Activated T-helper 1 cell treated with Interleukin-2 at 50 U/mL for 16 hours (primary cell): ENCODE measurements at places on chromosomes 13 and 19.
A peak's percentile ranks its signal among the peaks of the same experiment; 100 is the strongest.

DNA sequence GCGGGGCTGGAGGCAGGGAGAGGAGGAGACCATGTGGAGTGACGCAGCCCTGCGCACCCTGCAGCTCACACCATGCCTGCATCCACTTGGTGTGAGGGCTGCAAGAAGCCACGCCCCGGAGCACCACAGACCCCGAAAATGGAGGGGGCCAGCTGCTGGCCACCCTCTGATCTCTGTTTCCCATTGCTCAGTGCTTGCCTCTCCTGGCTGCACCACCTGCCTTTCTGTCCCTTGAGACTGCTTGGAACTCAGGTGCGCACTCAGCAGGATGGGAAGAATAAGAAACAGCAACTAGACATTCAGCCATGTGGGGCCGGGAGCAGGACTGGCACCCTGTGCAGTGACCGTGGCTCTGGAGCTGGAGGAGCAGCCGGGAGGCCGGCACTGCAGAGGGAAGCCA is 64.0 kb downstream of the ANKRD10 start:
- no peak for DNase-seq

DNA sequence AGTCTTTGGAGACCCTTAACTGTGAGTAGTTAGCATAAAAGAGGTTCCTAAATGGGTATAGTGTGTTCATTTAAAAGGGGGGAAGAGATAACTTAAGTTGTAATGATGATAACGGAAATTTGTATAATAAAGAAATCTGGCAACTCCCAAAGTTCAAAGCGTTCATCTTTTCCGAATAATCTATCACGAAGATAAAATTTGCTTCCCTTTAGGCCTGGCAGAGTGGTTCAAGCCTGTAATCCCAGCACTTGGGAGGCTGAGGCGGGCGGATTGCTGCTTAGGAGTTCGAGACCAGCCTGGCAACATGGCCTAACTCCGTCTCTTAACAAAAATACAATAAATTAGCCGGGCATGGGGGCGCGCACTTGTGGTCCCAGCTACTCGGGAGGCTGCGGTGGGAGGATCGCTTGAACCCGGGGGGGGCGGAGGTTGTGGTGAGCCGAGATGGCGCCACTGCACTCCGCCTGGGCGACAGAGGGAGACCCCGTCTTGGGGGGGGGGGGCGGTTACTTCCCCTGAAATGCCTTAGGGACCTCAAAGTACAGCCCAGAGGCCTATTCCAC is 934 bp downstream of the N4BP2L2 start:
- peak; percentile 7 for DNase-seq

DNA sequence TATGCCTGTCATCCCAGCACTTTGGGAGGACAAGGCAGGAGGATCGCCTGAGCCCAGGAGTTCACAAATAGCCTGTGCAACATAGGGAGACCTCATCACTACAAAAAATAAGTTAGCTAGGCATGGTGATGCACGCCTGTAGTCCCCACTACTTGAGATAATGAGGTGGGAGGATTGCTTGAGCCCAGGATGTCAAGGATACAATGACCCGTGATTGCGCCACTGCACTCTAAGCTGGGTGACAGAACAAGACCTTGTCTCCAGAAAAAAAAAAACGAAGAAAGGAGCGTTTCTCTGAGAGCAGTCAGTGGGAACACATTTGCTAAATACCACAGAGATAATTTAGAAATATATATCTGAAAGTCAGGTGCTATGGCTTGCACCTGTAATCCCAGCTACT is 11.9 kb downstream of the CDADC1 start:
- no peak for DNase-seq

- no peak for DNase-seq
Observed at GRCh38 chr13:52921194-52921593, 72.8 kb upstream of the PCDH8 start.

DNA sequence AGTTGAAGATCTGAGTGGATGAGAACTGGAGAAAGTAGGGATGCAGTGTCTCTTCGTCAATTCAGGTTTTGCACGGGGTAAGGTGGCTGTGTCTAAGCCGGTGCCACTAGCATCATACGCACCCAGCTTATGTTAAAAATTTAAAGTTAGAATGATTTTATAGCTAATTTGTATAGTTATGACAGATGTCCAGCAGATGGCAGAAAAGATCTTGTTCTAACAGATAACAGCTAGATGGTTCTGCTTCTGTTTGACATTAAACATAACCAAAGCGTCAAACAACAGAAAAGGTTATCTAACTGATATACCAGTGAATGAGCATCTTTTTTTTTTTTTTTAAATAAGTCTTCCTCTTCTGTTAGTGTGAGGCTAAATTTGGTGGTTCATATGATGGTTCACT is 18.8 kb upstream of the EDDM13 start:
- DNase-seq, result no peak

- no peak for DNase-seq
Observed at GRCh38 chr13:97414392-97414791, 19.6 kb upstream of the RAP2A start.

GRCh38 chr19:461721-462551 is 1.1 kb upstream of the SHC2 start:
- DNase-seq, result no peak

DNA sequence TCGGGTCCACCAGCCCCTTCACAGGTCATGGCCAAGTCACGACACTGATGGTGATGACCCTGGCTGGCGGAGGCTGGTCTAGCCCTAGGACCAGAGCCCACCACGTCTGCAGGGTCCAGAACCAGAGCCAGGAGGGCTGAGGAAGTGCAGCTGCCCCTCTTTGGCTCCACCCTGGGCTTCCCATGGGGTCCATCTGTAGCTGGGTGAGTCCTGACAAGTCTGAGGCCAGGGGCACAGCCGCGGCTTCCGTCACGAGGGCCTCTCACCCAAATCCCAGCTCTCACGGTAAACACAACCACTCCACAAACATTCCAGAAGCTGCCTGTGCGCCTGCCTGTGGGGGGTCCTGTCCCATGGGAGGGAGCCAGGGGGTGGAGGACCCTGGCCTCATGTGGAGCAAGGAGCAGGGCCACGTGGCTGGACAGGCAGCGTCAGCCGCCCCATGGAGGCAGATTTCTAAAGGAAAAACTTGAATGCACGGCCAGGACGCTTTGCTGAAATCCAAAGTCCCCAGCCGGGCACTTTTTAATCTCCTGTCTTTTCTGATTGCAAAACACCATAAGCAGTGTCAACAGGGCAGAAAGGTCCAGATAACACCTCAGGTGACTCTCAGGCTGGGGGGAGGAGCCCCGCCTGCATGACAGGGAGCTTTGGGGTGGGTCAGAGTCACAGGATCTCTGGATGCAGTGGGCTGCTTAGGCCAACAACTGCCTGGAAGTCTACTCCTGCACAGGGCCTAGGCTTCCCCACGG is 29.9 kb downstream of the CEBPG start:
- DNase-seq, result no peak

DNA sequence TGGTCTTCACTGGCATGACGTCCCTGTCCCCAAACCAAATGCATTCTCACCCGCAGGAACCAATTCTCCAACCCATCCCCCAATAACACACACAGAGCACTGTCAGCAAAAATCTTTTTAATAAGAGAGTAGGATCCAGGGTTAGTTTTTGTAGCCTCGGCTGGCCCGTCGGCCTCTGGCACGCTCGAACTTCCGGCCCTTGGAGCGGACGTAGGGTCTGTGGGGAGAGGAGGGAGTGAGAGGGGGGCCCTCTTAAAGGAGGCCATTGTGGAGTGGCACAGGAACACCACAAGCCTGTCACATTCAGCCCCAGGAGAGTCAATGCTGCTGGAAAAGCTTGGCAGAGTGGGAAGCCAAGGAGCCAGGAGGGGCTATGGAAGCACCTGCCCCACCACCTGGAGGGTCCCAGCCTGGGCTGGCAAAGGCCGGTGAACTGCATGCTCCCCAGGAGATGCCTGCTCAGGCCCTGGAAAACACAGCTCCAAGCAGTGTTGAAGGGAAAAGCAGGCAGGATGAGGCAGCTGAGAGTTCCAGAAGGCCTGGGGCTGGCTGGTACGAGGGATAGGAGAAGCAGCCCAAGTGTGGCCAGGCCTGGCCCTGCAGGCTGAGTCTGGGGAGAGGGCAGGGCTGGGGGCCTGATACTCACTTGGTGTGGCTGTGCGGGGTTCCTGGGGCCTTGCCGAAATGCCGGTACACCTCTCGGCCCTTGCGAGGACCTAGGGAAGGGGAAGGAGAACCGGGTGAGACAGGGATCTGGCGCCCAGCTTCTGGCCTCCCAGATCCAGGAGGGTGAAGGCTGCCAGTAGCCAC is 560 bp upstream of the FAM83E start:
- DNase-seq, result no peak

GRCh38 chr13:94683409-94683808 is 28.9 kb downstream of the SOX21 start:
- DNase-seq, result no peak

GRCh38 chr19:42514449-42514848 is 13.8 kb downstream of the CEACAM1 start:
- no peak for DNase-seq

DNA sequence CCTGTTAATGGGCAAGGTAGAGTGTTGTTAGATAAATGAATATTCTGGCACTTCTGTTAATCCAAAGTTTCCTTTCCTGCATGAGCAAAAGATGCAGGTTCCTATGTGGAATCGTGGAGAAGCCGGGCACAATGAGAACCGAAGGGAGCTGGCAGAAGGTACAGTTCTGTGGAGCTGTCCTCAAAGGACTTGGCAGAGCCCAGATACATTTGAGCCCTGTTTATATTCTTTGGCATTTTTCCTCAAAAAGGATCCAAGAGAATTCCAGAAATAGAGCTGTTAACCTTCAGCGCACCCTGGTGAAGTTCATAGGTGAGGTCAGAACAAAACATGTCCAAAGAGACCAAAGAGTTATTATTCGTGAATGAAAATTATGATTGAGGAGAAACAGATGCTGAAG is 4.0 kb upstream of the DLEU7 start:
- DNase-seq, result no peak

DNA sequence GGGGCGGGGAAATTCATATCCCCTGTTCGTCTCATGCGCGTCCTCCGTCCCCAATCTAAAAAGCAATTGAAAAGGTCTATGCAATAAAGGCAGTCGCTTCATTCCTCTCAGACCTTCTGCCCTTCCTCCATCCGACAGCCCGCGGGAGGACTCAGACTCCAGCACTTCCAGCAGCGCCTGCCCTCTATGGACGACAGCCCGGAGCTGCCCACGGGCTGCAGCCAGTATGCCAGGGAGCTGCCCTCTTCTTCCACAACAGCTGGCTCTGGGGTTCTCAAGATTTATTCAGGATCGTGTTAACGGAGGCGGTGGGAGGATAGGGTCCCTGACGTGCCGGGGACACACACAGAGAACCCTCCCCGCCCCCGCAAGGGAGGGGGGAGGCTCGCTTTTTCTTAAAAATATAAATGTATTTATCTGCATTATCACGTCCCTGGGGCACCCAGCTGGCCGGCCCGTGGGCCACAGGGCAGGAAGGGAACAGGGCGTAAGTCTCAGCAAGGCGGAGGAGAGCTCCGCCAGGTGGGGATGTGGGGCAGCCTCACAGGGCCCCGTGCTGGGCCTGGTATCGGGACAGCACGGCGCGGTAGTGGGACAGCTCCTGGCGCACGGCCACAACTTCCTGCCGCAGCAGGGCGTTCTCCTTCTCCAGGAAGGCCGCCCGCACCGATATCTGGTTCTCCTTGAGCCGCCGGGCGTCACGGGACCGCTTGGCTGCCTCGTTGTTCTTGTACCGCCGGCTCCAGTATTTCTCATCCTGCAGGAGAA is 6.7 kb downstream of the DBP start:
- DNase-seq, result no peak

GRCh38 chr19:12800466-12800770 is 1.2 kb downstream of the PRDX2 start:
- DNase-seq, result no peak

- no peak for DNase-seq
Observed at GRCh38 chr13:72004784-72005374, 137.9 kb upstream of the DACH1 start.

DNA sequence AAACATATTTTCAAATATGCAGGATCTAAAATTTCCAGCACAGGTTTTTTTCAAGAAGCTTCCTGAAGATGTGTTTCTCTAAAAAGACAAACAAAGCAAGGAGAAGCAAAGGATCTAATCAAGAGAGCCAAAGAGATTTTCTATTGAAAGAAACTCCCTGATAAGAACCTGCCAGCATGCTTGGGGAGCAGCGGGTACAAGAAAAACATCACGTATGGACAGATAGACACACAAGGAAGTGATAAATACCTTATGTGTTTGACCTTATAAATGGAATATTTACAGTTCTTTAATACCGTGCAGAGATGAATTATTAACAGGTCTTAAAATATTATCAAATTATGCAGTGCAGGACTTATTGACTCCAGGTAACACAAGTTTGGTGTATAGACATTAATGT is 562.1 kb downstream of the DACH1 start:
- DNase-seq, result no peak

- DNase-seq, result no peak
Observed at GRCh38 chr13:68993154-68993553, 1114.5 kb upstream of the ATXN8OS start.

DNA sequence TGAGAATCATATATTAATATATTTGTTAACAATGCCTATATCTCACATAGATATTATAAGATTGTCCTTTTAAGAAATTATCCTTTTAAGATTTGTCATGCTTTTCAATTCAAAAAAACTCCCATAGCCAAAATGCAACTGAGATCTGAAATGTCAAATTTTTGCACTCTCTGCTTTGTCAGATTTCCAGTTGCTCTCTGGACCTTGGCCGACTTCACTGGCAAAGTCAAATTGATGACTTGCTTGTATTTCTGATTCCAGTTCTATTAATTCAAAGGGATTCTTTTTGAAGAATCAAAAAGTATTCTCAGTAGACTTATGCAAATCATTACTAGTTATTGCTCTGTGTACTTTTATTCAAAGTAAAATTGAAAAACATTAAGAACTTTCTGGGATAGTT is 101.2 kb upstream of the SCEL start:
- DNase-seq, result no peak

- DNase-seq, result no peak
Observed at GRCh38 chr19:13611596-13611995, 105.3 kb upstream of the CACNA1A start.

DNA sequence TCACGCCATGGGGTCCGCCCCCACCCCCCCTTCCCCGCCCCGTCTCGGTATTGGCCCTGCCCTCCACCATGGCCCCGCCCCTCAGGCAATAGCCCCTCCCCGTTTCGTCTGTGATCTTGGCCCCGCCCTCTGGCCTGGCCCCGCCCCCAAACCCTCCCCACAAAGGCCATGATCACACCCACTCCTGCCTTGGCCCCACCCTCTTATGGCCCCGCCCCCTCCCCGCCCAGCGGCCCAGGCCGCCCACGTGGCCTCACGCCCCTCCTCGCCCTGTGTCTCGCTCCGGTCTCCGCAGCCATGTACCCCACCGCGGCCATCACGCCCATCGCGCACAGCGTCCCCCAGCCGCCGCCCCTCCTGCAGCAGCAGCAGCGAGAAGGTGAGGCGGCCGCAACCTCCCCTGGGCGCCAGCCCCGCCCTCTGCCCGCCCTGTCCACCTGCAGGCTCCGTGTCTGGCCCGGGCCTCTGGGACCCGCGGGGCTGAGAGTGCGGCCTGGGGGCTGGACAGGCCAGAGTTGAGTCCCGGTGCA is 61.3 kb downstream of the CELF5 start:
- DNase-seq, result peak; percentile 35

- DNase-seq, result no peak
Observed at GRCh38 chr13:69820180-69820579, 287.4 kb upstream of the ATXN8OS start.
